Effector CD4-positive, alpha-beta T cell (primary cell): ENCODE measurements at places on chromosomes 7 and 10.
A peak's percentile ranks its signal among the peaks of the same experiment; 100 is the strongest.

GRCh38 chr10:32095116-32095733, 39.0 kb upstream of the KIF5B start:
- DNase-seq = no peak

- DNase-seq = no peak
Measured at GRCh38 chr10:133315847-133316246, 7.1 kb downstream of the ZNF511 start.

DNA sequence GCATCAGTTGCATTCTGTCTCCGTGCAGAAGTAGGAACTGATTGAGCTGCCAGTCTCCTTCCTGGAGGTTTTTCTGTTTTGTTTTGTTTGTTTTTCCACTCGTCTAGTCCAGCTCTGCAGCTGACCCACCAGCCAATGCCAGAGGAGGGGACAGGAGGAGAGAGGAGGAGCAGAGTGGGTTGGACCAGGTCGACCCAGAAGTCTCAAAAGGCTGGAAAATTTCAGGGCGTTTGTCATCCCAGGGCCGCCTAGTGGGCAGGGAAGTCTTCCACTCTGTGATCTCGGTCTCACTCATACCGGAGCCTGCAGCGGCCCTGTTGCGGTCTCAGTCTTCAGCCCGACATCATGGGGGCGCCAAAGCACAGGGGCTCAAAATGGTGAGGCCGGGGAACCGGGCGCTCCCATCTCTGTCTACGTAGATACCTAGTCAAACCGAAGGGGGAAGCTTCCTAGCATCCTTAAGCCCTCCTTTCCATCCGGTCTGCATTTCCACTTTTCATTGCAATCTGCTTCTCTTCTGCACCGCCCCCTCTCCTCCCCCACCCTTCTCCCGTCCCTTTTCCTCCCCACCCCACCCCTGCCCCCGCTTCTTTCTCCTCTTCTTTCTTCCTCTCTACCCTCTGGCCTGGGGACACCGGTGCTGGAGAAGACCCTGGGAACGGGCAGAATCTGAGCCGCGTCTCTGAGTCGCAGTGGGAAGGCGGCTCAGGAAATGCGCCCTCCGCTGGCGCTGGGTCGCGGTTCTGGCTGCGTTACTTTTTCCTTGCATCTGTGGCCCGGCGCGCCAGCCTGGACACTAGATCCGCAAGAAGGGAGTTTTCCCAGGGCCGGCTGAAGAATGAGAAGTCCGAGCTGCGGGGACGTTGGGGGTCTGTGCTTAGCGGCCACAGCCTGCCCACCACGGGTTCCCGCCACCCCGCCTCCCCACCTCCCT, 16.2 kb upstream of the PAX2 start:
- no peak for DNase-seq

DNA sequence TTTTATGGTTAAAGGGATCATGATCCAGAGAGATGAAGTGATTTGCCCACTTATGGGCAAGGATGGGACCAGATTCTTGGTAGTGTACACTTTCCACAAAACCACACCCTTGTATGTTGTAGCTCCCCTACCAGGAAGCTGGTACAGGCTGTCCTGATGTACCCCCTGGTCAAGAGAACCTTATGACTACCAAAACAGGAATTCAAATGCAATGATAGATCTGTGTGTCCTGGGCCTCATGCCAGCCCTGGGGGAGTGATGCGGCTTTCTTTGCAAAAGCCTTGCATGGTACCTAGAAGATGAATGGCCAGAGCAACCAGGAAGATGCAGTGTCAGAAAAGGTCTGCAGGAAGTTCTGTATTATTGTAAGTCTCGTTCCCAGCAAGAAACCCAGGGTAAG, 94.9 kb upstream of the AGK start:
- DNase-seq = no peak

DNA sequence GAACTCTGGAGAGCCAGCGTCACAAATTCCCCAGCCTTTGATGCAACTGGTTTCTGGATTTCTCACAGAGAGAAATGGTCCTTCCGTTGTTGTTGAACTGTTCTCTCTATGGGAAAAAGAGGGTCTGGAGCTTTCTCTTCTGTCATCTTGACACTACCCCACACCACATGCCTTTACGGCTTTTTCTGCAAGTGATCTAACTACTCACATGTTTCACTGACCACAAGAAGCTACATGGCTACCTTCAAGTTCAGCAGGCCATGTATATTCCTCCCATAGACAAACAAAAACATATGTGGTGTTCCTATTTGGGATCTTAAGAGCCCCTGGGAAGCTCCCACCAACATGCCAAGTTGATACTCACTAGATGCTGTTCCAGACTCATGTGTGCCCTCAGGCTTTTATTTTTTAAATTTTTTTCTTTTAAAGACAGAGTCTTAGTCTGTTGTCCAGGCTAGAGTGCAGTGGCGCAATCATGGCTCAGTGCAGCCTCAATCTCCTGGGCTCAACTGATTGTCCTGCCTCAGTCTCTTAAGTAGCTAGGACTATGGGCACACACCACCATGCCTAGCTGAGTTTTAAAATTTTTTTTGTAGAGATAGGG, 72.0 kb downstream of the RNF216 start:
- no peak for DNase-seq

DNA sequence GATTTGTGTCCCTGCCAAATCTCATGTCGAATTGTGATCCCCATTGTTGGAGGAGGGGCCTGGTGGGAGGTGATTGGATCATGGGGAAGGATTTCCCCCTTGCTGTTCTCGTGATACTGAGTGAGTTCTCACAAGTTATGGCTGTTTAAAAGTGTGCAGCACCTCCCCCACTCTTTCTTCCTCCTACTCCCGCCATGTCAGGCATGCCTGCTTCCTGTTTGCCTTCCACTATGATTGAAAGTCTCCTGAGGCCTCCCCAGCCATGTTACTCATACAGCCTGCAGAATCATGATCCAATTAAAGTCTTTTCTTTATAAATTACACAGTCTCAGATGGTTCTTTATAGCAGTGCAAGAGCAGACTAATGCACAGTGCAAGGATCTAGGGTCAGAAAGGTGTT, 75.4 kb downstream of the CALD1 start:
- no peak for DNase-seq

DNA sequence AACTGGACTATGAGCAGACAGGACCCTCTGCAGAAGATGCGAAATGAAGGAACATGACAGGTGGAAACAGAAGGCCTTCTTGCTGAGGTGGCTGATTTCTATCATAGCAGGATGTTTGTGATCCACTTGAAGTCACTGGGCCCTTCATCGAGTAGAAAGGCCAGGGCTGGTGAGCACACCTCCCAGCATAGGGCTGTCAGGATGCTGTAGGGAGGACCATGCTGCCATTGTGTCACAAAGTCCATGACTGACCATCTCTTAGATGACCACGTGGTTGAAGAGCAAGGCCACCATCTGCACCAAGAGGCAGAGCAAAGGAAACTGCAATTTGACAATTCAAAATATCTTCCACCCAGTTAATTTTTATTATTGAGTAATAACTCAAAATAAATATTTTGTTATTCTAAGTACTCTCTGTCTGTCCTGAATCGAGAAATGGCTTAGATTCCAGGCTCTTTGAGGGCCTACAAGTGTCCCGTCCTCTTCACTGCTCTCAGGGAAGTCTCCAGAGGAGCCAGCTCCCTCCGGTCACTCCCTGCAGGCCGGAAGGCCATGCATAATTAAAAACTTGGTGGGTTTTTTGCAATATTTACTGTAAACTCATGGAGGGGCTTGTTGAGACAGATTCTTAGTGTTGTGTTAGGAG, 249.3 kb upstream of the ZMIZ1 start:
- DNase-seq = no peak

GRCh38 chr10:97607095-97607636, 17.6 kb downstream of the C10orf62 start:
- DNase-seq = no peak

DNA sequence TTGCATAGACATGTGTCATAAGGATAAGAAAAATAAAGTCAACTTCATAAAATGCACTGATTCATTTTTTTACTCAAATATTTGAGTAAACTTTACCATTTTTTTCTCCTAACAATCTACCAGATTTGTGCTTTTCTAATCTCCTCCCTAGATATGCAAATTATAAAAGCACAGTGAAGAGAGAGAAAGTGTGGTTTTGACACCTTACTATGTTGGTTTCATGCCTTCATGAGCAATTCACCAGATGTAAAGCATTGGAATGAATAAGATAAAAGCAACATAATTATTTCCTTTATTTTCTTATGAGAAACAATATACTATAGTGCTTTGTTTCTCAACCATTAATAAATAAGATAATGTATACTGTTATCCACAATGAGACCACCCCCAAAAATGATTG, 432.5 kb upstream of the PCDH15 start:
- DNase-seq = no peak

DNA sequence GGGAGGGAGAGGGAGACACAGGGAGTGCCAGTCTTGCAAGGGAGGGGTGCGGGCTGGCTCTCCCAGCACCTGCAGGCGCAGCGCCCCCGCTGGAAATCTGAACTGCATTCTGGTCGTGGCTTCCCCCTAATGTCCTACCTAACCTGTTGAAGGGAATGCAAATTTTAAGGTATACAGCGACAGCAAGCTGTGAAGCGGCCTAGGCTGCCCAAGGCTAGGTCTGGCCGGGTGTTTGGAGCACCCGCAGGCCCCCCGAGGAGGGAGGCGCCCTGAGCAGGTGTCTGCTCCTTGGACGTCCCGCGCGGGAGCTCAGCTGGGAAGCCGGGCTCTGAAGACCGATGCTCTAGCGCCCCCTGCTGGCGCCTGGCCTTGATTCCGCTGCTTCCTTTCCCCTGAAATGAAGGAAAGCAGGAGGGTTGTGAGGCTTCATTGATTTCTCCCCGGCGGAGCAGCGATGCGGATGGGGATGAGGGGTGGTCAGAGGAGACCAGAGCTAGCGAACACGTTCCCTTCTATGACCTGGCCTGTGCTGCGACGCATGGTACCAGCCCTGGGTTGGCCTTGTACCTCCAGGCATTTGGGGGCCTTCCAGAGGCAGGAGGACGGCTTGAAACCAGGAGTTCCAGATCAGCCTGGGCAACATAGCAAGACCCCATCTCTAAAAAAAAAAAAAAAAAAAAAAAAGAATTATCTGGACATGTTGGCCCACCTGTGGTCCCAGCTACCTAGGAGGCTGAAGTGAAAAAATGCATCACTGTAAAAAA, 601.3 kb downstream of the GALNT17 start:
- peak; percentile 20 for DNase-seq

DNA sequence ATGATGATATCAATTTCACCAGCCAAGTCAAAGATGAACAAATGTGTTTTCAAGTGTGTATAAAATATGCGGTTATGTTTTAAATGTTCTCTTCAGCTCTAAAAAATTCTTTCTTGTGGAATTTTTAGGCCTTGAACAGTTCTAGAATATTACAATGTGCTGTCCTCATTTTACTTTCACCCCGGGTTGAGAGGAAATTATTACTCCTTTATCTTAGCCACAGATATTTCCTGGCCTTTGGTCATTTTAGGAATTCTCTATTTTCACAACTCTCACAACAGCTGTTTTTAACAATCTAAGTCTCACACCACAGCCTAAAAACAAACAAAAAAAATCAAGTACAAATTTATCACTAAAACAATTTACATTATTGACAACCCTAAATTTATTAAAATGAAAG, 112.2 kb upstream of the HGF start:
- DNase-seq = no peak

- DNase-seq = no peak
Measured at GRCh38 chr10:51433949-51434475, 265.4 kb downstream of the CSTF2T start.

- DNase-seq = no peak
Measured at GRCh38 chr10:62614389-62615157, 189.9 kb upstream of the ADO start.

DNA sequence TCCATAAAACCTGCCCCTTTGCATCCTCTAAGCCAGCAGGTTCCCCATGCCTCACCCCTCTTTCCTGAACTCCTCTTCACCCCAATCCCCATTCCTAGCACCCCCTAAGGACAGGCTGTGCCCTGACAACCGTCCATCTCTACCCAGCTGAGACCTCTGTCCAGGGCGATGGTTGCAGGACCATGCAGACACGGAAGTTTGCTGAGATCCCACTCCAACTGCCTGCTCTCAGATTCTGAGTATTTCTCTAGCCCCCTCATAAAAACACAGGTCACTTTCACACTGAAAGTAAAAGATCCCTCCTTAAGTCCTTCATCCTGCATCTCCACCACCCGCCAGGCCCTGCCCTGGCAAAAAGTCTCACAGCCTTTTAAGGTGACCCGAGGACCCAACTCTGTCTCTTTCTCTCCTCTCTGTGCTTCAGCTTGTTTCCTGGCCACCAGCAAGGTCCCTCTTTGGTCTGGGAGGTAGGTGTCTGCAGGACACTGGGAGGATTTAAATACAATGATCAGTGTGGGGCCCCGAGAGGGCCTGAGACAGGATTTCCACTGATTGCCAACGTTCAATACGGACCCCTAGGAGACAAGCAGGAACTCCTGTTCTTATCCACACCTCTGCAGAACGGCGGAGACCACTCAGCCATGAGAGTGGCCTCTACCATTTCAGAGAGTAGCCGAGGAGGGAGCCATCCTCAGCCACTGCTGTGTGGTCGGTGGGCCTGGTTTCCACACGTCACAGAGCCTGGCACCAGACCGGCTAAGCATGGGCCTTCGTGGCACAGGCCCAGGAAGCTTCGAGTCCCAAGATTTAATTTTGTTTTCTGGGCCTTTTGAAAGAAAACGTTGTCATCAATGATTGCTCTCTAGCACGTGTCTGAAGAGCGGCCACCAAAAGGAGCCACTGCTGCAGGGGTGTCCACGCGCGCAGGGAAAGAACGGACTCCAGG, 27.9 kb downstream of the CALML3 start:
- DNase-seq = no peak

DNA sequence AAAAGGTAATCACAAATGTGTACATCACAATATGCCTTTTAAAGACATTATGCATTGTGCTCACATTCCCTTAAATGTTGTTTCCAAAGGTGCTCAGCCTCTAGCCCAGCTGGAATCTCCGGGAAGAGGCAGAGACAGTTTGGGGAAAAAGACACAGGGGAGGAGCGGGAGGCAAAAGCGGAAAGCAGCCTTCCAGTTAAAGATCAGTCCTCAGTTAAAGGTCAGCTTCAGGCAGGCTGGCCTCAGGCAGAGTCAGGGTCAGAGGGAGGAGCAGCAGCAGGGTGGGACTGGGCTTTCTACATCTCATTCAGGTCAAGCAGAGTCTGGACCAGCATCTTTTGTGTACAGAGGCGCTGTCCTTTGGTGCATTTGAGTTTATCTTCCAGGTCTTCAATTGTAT, 18.6 kb downstream of the ST7 start:
- no peak for DNase-seq

DNA sequence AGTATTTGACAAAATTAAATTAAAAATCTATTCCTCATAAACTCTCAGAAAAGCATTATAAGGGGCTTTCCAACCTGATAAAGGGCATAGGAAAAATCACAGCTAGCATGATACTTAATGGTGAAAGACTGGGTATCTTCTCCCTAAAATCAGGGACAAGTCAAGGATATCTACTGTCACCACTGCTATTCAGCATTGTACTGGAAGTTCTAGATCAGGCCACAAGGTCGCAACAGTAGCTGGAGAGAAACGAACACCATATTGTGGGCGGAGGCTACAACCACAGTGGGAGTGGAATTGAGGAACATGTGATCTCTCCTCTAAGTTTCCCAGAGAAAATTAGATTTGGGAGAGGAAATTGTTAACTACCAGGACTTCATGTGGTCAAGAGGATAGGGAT, 70.0 kb upstream of the NAMPT start:
- DNase-seq = no peak
